PC-9 (cell line): ENCODE measurements at places on chromosomes 16 and 17.

DNA sequence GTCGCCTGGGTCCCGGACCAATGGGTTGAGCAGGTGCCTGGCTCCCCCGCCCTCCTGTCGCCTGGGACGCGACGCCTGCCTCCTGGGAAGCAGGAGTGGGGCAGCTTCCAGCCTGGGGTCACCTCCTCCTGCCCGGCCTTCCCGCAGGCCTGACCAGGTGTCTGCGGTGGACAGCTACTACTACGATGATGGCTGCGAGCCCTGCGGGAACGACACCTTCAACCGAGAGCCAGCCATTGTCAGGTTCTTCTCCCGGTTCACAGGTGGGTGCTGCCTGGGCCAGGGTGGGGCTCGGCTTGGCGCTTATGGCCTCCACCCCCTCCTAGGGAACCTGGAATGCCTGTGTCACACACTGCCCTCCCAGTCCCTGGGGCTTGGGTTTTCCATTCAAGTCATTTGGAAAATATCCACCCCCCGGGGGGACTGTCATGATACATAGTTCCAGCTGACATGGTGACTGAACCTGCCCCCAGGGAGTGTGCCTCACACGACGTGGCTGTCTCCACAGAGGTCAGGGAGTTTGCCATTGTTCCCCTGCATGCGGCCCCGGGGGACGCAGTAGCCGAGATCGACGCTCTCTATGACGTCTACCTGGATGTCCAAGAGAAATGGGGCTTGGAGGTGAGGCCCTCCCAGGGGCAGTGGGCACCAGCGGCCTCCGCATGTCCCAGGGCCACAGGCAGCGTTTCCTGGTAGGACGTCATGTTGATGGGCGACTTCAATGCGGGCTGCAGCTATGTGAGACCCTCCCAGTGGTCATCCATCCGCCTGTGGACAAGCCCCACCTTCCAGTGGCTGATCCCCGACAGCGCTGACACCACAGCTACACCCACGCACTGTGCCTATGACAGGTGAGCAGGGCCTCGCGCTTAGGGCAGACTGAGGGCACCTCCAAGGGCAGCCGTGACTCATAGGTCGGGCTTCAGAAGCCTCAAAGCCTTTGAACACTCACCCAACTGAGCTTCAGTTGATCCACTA is 2.3 kb downstream of the DNASE1 start:
- no peak overlapping the region for H3K4me3 ChIP-seq
- no peak overlapping the region for H3K27ac ChIP-seq
- DNase-seq = peak; percentile 26
- no peaks in the 10 kb centered on the region for H3K4me1 ChIP-seq
- H3K36me3 ChIP-seq = peaks cover 14% of the 10 kb centered on the region; the same call in 1 of the 2 replicates
- H3K27me3 ChIP-seq = no peaks in the 10 kb centered on the region

GRCh38 chr17:8794636-8795035 is 4.5 kb downstream of the MFSD6L start:
- no peak overlapping the region for H3K27ac ChIP-seq
- no peak for DNase-seq
- no peaks in the 10 kb centered on the region for H3K4me1 ChIP-seq
- no peaks in the 10 kb centered on the region for H3K36me3 ChIP-seq
- no peak overlapping the region for H3K4me3 ChIP-seq

- no peak overlapping the region for H3K4me3 ChIP-seq
- DNase-seq = no peak
- H3K36me3 ChIP-seq = 0 out of 2 replicates have a peak, but pooled peaks cover 11% of the 10 kb centered on the region
- 0 out of 2 replicates have a peak overlapping the region, but pooled peaks have one; percentile 73 for H3K27ac ChIP-seq
- H3K4me1 ChIP-seq = peaks cover 61% of the 10 kb centered on the region
- no peaks in the 10 kb centered on the region for H3K27me3 ChIP-seq
Observed at GRCh38 chr16:81521141-81521626, 76.6 kb downstream of the CMIP start.

GRCh38 chr16:21244518-21245215 is 11.2 kb downstream of the ANKS4B start:
- no peak for DNase-seq
- H3K4me1 ChIP-seq = no peaks in the 10 kb centered on the region
- no peak overlapping the region for H3K4me3 ChIP-seq

GRCh38 chr16:81637336-81638235 is 141.5 kb upstream of the PLCG2 start:
- DNase-seq = no peak
- H3K27me3 ChIP-seq = no peaks in the 10 kb centered on the region
- H3K4me3 ChIP-seq = no peak overlapping the region
- peaks cover 50% of the 10 kb centered on the region for H3K4me1 ChIP-seq
- H3K27ac ChIP-seq = 0 out of 2 replicates have a peak overlapping the region, but pooled peaks have one; percentile 33

DNA sequence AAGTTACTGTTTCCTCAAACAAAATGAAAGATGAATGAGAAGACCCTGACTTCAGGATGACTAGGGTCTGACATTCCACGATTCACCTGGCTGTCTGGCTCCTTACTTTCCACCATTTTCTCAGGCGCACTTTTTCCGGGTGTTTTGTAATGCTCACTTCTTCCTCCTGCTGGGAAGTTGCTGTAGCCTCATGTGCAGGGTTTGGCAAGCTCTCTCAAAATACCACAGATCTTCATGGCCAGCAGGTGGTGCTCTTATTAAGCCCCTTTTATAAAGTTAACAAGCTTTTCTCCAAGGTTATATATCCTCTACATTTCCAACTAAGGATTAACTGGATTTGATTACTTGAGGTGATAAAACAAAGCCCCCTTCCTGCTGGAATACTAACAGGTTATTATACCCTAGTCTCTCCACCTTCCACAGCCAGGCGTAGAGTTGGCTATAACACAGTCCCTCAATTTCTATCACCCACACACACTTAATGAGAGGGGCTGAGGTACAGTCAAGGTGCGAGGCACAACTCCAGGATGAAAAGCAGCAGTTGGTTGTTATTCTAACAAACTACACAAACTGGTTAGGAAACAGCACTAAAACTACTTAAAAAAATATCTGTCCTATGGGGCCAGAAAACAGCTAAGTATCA is 45.4 kb downstream of the STH start:
- H3K27ac ChIP-seq = no peak overlapping the region
- no peaks in the 10 kb centered on the region for H3K27me3 ChIP-seq
- H3K36me3 ChIP-seq = peaks cover 41% of the 10 kb centered on the region
- H3K4me3 ChIP-seq = no peak overlapping the region

GRCh38 chr16:86630471-86630870 is 52.1 kb downstream of the FOXL1 start:
- peaks cover 100% of the 10 kb centered on the region for H3K27me3 ChIP-seq
- H3K4me1 ChIP-seq = no peaks in the 10 kb centered on the region
- no peak overlapping the region for H3K4me3 ChIP-seq
- no peak for DNase-seq

DNA sequence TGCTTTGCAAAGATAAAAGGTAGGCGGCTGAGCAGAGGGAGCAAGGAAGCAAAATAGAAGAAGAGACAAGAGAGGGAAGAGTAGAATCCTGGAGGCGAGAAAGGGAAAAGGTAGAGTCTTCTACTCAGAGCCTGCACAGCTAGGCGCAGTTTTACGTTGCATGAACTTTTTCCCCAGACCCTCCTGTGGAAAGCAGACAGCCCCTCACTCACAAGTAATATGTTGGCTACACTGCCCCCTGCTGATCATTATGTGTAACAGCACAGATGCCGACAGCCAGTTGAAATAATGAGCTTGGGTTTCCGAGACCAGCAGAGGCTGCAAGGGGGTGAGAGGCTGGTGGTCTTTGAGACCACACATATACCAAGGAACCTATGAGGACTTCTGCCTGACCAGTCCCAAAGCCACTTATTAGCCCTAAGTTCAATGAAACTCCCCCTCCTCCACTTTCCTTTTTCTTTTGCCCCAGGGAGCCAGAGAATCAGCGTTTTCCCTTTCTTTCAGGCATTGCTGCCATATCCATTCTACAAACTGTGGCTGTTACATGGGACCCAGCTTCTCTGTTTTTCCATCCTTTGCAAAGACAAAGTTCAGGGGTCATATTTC is 22.5 kb upstream of the CMTR2 start:
- no peak for DNase-seq
- H3K27me3 ChIP-seq = no peaks in the 10 kb centered on the region
- H3K4me3 ChIP-seq = no peak overlapping the region

DNA sequence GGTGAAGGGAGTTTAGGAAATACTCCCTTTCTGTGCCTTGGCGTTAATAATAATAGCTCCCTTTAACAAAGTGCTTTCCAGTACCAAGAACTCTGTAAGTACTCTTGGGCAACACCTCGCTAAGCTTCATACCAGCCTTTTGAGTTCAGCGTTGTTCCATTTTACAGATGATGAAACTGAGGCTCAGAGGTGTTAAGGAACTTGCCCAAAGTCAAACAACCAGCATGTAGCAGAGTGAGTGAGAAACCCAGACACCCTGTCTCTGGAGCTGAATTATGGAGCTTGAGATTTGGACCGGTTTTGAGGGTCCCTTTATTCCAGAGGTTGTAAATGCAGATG is 607 bp downstream of the KATNIP start:
- peaks cover 29% of the 10 kb centered on the region for H3K4me1 ChIP-seq
- H3K27ac ChIP-seq = 0 out of 2 replicates have a peak overlapping the region, but pooled peaks have one; percentile 11
- DNase-seq = no peak
- H3K4me3 ChIP-seq = peak overlapping the region; percentile 98
- H3K27me3 ChIP-seq = no peaks in the 10 kb centered on the region

GRCh38 chr16:73546341-73546845 is 498.5 kb upstream of the ZFHX3 start:
- H3K27me3 ChIP-seq = peaks cover 90% of the 10 kb centered on the region
- H3K4me3 ChIP-seq = no peak overlapping the region
- DNase-seq = no peak
- H3K4me1 ChIP-seq = no peaks in the 10 kb centered on the region
- no peak overlapping the region for H3K27ac ChIP-seq

DNA sequence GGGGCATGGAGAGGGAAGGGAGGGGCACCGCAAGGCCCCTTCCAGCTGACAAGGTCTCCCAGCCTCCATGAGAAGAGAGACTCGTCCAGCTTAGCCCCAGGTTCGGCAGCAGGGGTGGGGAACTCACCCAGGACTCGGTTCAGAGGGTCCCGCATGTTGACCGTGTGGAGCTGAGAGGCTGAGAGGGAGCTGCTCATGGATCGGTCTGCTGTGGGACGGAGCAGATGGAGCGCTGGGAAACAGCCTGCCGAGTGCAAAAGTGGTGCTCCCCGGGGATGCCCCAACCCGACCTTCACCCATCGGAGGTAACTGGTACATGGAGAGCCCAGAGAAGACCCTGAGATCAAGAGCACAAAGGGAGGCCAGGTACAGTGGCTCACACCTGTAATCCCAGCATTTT is 4.9 kb downstream of the CSF3 start:
- H3K27me3 ChIP-seq = no peaks in the 10 kb centered on the region
- H3K27ac ChIP-seq = no peak overlapping the region
- no peak for DNase-seq
- H3K36me3 ChIP-seq = peaks cover 4% of the 10 kb centered on the region; the same call in 1 of the 2 replicates
- H3K4me3 ChIP-seq = no peak overlapping the region
- peaks cover 49% of the 10 kb centered on the region for H3K4me1 ChIP-seq

GRCh38 chr16:17084130-17084529 is 386.6 kb downstream of the XYLT1 start:
- H3K36me3 ChIP-seq = no peaks in the 10 kb centered on the region
- no peaks in the 10 kb centered on the region for H3K27me3 ChIP-seq
- DNase-seq = no peak
- no peak overlapping the region for H3K4me3 ChIP-seq
- H3K4me1 ChIP-seq = no peaks in the 10 kb centered on the region

DNA sequence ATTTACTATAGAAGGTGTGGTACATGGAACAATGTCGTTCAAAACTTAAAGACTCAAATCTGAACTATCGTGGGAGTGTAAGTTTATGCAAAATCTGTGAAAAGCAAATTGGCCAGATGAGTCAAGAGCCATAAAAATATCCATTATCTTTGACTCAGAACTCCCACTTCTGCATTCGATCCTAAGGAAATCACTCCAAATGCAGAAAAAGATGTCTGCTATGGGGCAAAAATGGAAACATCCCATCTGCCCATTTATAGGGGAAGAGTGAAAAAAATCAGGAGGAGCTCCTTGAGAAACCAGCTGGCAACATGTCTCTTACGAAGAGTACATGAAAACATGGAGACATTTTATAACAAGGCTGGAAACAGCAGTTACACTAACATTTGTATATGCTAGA is 43.6 kb upstream of the CCDC182 start:
- no peaks in the 10 kb centered on the region for H3K4me1 ChIP-seq
- no peak for DNase-seq
- H3K27me3 ChIP-seq = peaks cover 97% of the 10 kb centered on the region
- no peaks in the 10 kb centered on the region for H3K36me3 ChIP-seq
- no peak overlapping the region for H3K4me3 ChIP-seq

DNA sequence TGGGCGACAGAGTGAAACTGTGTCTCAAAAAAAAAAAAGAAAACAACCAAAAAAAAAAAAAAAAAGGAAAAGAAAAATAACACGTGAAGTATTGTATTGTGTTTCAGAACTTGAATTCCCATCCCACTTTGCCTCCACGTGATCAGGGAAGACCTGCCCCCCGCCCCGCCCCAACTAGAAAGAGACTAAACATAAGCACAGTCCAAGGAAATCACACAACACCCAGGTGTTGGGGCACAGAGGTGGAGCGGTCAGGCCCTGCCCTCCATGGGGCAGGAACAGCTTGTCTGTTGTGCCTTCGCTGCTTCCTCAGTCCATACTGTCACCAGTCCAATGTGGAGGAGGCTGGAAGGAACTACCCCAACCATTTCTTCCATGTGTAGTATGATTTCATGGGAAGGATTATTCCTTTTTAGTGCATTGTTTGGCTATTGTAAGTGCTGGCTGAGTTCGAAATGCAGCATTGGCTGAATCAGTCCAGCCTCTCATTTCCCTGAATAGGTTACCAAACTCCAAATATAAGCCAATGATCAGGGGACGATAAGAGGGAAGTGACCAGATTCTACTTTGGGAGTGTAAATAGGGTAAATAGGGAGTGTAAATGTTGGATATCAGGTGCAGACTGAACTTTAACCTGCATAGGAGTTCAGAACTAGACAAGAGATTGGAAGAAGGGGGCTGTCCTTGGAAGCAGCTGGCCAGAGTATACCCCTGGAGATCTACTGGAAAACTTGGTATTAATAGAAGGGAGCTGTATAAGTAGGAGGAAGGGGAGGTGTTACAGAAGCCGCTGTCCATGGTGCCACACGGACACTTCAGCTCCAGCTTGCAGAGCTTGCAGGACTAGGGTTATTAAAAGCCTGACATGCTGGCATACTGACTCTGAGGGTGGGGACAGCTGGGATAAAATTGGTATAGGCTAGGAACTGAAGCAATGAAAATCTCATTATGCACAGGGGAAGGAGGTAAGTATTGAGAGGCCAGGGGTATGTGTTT is 50.7 kb downstream of the TANGO6 start:
- no peak overlapping the region for H3K27ac ChIP-seq
- no peaks in the 10 kb centered on the region for H3K27me3 ChIP-seq
- no peaks in the 10 kb centered on the region for H3K36me3 ChIP-seq
- no peaks in the 10 kb centered on the region for H3K4me1 ChIP-seq

DNA sequence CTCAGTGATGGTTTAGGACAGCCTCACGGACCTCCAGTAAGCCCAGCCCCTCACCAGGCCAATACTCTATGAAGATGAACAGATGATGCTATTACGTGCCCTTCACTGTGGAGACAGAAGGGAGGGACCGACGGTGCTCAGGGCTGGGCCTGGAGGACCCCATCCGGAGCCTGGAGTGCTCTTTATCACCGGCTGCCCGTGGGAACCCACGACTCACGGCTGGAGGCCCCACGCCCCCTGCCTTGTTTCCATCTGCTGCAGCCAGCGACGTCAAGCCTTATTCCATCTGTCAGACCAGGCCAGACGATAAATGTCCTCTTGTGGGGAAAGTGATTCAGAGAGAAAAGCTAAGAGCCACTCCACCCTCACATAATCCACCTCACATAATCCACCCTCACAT is 4.0 kb upstream of the TIMM22 start:
- H3K27ac ChIP-seq = no peak overlapping the region
- DNase-seq = no peak
- no peaks in the 10 kb centered on the region for H3K27me3 ChIP-seq
- H3K4me3 ChIP-seq = no peak overlapping the region
